ENCODE measurements at places on chromosomes 11 and 22.

GRCh38 chr22:17974703-17975372 is 49.5 kb downstream of the MICAL3 start:
- DNase-seq = no peak

- DNase-seq = no peak
Observed at GRCh38 chr22:21603973-21604372, 25.8 kb downstream of the YDJC start.

GRCh38 chr11:32348502-32348901 is 86.8 kb downstream of the WT1 start:
- DNase-seq = no peak

DNA sequence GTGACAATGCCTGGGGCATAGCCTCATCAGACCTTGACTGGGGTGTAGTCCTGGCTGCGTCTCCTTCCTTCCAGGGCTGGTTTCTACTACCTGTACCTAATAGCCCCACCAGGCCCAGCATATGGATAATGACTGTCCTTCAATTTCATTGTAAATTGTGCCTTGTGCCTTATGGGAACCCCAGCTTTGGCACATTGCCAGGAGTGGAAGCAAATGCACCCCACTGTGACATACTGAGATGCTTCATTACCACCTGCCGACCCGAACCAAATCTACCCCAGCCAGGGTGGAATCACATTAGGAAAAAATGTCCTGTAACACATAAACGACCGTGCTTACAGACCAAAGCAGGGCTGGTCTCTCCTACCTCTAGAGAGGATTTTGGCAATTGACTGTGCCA is 7.3 kb downstream of the TOP3B start:
- no peak for DNase-seq

- no peak for DNase-seq
Observed at GRCh38 chr22:49861642-49862495, 8.2 kb downstream of the ZBED4 start.

DNA sequence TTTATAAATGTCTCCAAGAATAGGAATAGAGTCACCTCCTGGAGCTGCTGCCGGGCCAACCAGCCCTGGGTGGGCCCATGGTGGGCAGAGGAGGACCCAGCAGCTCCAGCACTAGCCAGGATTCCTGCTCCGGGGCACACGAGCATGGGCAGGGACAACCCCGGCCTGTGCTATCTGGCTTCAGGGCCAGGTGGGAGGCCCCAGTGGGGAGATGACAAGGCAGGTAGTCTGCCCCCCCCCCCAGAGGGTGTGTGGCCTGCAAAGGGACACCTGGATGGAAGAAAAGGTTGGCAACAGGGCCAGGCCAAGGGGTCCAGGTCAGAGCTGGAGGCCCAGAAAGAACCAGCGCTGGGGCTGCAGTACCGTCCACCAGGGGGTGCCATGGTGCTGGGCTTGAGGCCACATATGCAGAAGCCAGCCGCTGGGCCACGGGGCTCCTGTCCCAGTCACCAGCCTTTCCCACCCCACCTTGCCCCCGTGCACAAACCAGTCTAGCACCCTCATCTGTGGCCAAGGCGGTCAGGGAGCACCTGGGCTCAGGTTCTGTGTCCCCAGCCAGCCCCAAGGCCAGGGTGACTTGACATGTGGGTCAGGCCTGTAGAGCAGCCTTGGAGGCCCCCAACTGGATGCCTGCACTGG is 3.4 kb downstream of the TSPAN32 start:
- DNase-seq = peak; percentile 83

- peak; percentile 21 for DNase-seq
Observed at GRCh38 chr11:100562128-100562527, 125.0 kb upstream of the ARHGAP42 start.

DNA sequence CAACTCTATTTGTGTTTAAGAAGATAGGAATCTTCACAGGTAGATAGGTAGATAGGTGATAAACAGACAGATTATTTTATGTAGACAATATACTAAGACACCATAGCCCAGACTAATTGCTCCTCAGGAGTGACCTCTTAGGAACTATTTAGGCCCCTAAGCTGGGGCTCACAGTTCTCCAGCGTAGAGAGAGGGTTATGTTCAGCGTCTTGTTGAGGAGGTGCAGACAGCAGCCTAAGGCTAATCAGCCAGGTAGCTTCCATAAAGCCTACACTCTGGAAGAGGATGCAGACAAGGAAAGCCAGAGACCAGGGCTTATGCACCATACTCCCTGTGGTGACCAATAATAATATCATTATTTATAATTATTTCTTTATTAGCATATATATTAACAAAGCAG is 705.2 kb downstream of the LRRC4C start:
- no peak for DNase-seq

DNA sequence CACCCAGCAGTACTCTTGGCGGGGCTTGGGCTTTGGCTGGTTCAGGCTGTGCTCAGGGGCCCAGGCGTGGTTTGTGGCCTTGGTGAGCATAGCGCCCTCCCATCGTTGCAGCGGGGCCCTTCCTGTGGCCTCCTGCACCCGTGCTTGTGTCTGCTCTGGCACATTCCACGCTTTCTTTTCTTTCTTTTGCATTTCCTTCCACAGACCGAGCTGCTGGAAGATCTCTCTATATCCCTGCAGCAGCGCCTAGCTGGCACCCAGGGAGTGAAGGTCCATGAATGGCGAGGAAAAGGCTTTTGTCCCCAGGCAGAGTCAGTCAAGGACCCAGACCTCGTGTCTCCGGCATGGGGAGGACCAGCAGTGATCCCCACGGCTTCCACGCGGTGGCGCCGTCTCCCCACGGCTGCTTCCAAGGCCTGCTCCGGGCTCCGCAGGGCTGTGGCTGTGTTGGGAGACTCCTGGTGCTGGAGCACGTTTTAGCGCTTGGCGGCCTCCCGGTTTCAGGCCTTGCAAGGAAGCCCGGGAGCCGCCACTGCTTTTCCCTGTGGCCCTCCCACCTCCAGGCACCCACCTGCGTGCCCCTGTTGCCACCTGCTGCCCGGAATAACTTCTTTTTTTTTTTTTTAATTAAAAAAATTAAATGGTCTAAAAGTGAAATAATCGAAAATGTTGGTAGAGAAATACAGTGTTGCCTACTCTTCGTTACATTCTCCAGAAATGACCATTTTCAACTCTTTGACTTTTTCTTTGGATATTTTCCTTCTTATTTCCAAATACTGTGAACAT is 28.5 kb downstream of the GLB1L2 start:
- peak; percentile 90 for DNase-seq

DNA sequence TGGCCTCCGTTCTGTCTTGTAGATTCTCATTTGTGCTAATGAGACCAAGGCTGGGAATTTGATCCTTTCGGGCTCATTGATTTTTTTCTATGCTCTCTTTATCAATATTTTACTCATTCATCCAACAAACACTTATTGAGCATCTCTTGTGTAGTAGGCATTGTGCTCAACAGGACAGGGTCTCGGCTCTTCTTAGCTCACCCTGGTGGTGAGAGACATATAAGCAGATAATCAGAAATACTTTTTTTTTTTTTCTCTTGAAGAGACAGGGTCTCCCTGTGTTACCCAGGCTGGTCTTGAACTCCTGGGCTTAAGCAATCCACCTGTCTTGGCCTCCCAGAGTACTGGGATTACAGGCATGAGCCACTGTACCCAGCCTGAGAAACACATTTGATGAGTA is 48.0 kb upstream of the SLC5A1 start:
- no peak for DNase-seq

DNA sequence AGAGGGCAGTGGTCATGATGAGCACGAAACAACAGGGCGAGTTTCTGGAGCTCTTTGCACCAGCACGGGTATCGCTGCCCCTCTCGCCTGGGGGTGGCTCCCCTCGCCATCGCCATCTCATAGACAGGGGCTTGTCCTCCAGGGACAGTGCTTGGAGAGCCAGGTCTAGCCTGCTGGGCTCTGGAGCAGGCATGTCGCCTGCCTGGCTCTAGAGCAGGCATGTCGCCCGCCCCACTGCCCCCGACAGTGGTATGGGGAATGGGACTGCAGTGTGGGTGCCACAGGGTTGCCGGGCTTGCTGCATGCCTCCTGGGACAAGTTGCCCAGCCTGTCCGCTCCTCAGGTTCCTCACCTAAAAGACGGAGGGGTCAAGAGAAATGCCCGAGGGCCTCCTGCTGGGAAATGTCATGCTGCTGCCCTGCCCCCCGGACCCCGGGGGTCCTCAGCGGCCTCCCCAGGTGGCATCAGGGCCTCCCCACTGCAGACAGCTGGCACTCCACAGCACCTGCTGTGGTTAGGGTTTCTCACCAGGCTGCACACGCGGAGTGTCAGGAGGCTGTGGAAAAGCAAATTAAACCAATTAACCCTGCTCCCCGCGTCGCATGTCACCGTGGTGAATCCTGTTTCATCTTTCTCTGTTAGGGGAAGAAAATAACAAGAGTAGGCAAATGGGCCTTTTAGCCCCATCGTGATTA is 403.0 kb downstream of the TBC1D22A start:
- DNase-seq = no peak

GRCh38 chr11:76277298-76278175 is 71.2 kb upstream of the WNT11 start:
- no peak for DNase-seq

DNA sequence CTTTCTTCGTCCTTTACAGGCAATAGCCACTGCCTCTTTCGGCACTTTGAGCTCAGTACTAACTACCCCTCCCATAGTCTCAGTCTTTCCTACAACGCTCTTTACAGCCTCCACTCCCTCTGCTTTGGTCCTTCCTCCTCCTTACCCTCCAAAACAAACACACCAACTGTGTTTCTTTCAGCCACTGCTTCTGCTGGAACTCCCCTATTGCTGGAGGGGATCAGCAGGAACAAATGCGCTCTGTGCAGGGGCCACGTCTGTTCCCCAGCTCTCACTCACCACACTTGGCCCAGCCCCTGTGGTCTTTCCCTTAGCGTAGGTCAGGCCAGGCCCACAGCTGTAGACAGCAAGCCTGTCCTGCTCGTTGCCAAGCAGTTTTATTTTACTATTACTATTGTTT is 42.3 kb downstream of the PC start:
- DNase-seq = peak; percentile 43

DNA sequence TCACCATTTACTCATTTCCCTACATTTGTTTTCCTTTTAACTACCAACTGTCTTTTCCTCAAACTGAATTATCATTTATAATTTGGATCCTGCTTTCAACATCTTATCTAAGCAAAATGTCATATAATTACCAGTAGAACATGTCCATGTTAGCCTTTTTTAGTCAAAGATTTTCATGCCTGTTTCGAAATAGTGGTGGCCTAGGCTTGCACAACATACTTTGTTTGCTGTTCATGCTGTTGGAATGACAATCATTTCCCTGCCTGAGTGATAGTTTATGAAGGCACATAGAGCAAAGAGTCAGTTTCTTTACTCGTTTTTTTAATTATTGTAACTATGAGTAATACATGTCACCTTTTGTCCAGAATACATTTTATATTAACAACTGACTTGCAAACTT is 144.3 kb upstream of the ANO3 start:
- no peak for DNase-seq

DNA sequence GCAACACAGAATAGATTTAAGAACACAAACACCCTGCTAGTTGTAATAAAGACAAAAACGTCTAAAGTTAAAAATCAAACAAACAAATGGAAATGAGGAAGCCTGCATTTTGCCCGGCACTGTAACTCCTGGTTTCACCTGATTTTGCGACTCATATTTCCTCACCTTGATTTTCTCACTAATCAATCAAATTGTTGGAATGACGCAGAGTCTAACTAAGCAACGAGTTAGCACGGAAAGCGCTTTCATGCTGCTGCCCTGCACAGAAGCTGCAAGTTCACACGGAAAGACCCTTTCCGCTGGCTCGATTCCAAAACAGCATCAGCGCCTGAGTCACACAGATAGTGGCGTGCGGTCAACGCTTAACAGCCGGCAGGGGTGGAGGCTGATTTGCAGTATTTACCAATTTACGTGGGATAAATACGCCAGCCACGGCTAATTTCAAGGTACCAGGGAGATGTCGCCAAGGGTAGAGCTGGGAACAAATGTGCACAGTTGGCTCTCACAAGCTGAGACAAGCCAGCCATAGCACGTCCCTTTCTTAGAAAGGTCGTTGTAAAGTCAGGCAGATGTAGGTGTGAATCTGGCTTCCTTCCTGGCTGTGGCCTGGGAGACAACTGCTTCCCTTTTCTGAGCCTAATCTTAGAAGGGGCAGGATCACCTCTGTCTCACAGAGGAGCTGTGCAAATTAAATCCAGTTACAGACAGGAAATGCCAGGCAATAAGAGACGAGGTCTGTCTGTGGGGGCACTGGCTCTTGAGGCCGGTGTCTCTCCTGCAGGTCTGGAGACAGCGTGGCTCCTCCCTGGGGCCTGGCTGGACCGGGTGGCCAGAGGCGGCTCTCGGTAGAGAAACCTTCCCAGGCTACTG is 76.9 kb upstream of the TTLL12 start:
- DNase-seq = no peak

DNA sequence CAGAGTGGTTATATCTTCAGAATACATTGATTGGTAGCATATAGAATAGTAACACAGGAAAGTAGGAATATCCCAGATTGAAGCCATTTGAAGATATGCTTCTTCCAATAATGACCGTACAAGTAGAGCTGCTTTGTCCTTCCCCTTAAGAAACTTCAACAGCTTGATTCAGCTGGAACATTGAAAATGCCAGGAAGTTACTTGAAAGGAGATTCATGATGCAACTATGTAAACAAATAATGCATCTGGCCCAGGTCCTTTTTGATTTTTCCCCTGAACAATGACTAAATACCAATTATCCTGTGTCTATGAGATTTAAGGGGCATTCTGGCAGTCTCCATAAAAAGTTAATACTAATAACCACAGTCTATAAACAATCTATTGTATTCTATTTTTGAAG is 3.0 kb downstream of the DKK3 start:
- DNase-seq = no peak

DNA sequence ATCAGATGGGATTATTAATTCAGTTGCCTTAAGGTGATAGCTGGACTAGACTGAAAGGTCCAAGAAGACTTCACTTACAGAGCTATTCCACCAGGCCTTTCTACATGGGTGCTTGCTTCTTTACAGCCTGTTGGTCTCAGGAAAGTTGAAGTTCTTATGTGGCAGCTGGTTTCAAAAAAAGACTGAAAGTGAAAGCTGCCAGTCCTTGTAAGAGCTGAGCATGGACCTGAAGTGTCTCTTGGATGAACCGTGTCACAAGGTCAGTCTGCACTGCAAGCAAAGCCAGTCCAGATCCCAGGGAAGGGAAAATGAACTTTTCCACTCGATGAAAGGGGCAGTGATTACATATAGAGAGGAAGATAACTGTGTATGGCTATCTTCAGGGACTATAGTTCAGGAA is 201.5 kb upstream of the LUZP2 start:
- no peak for DNase-seq

GRCh38 chr11:16933291-16933690 is 80.9 kb downstream of the PLEKHA7 start:
- DNase-seq = no peak

Measured in Ammon's horn (tissue), 1 donor.